ENCODE measurements at places on chromosomes 1 and 21.

DNA sequence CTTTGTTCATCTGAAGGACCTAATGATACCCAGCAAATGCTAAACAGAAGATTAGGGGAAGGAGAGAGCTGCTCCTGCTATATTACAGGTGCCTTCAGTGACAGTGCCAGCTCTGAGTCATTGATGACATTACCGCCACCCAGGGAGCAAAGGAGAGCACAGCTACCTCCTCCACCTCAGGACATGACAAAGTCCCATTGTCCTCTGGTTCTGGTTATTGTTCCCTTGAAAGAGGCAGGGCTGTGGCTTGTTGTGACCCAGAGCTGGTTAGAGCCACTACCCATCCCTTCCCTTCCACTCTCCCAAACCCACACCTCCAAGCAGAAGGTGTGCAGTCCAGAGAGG, 363.5 kb upstream of the DUSP10 start:
- ATAC-seq = no peak
- H3K4me1 ChIP-seq = no peaks in the 10 kb centered on the region

DNA sequence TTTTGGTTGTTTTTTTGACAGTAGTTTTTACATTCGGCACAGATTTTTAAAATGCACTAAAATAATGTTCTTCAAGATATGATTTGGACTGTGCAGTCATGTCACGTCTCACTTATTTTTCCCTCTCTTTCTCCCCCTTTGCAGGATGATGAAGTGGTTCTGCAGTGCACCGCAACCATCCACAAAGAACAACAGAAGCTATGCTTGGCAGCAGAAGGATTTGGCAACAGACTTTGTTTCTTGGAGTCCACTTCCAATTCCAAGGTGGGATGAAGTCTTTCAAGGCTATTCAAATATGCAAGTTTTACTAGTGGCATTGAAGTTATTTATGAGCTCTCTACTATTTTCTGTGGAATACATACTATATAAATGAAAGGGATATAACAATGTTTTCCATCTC, 228.4 kb downstream of the RYR2 start:
- H3K4me3 ChIP-seq = no peak overlapping the region
- no peak for ATAC-seq
- no peaks in the 10 kb centered on the region for H3K36me3 ChIP-seq
- H3K27ac ChIP-seq = no peak overlapping the region
- H3K27me3 ChIP-seq = no peaks in the 10 kb centered on the region

- no peak overlapping the region for H3K27ac ChIP-seq
- H3K4me3 ChIP-seq = no peak overlapping the region
- H3K36me3 ChIP-seq = no peaks in the 10 kb centered on the region
- H3K27me3 ChIP-seq = peaks cover 70% of the 10 kb centered on the region
- no peak for ATAC-seq
Measured at GRCh38 chr1:110555807-110556470, 37.0 kb upstream of the KCNA10 start.

GRCh38 chr1:87436534-87436933, 107.9 kb downstream of the LMO4 start:
- peaks cover 7% of the 10 kb centered on the region for H3K4me1 ChIP-seq
- no peaks in the 10 kb centered on the region for H3K27me3 ChIP-seq
- no peaks in the 10 kb centered on the region for H3K36me3 ChIP-seq
- H3K27ac ChIP-seq = no peak overlapping the region
- no peak overlapping the region for H3K4me3 ChIP-seq

DNA sequence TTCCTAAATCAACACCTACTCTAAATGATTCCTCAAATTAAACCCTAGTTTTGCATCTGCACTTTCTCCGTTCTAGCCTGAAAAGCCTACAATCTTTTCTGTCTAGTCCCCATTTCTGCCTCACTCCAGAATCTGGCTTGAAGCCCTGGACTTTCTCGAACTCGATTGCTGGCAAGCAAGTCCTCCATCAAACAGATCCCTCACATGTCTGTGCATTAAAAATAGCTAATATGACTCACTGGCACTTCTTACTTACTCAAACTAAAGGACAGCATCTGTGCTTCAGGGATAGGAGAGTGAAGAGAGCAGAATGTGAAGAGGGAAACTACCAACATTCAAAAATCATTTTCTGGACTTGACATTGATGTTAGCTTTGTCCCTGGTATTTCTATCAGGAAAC, 51.8 kb upstream of the CXADR start:
- H3K4me1 ChIP-seq = no peaks in the 10 kb centered on the region
- no peak overlapping the region for H3K27ac ChIP-seq
- no peaks in the 10 kb centered on the region for H3K36me3 ChIP-seq
- no peaks in the 10 kb centered on the region for H3K27me3 ChIP-seq
- no peak for ATAC-seq
- no peak overlapping the region for H3K4me3 ChIP-seq

DNA sequence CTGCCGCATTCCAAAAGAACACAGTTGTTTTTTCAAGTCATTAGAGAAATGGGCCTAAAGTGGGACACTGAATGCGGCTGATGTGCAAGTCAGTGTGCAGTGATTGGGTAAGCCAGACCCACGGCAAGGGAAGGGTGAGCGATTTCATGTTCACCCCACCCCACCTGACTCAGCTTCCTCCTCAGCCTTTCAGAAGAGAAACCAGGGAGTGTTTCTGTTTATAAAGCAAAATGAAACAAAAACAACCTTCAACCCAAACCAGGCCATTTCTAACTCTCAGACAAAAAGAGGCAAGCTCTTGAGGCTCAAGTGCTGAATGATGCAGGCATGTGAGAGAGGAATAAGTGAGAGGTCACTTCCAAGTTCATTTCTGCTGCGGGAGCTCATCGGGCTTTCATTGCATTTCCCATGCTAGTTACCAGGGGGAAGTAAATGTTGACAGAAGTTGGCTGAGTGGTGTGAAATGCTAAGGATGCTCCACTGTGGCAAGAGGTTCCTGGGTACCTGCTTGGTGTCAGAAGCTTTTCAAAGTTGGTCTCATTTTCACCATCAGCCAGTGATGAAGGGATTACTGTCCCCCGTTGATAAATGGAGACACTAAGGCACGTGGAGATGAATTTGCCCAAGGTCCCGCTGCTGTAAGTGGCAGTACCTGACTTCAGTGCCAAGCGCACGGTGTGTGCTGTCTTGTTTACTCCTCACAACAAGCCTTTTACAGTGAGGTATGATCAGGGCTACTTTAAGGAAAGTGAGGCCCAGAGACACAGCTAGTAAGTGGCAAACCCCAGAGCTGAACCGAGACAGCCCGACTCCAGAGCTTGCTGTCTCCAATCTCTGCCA, 29.1 kb downstream of the STPG1 start:
- peak overlapping the region; percentile 31 for H3K27ac ChIP-seq
- peaks cover 31% of the 10 kb centered on the region for H3K4me1 ChIP-seq
- ATAC-seq = peak; percentile 79
- no peaks in the 10 kb centered on the region for H3K27me3 ChIP-seq

DNA sequence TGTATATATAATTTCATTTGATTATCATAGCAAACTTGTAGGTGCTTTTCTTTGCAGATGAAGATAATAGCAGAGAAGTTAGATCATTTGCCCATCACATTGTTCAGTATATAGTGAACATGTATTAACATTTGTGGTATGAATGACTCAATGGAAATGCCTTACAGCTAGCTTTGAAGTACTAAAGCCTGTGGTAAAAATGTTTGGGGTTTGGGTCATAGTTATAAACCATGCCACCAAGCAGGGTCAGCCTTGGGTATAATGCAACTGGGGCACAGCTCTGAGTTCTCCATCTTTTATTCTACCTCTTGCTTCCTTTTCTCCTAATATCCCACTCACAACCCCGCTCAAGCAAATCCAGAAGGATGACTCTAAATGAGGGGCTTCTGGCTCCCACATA, 141.6 kb downstream of the KCNT2 start:
- H3K4me1 ChIP-seq = no peaks in the 10 kb centered on the region
- no peaks in the 10 kb centered on the region for H3K27me3 ChIP-seq
- no peak overlapping the region for H3K4me3 ChIP-seq
- H3K36me3 ChIP-seq = no peaks in the 10 kb centered on the region
- no peak for ATAC-seq

DNA sequence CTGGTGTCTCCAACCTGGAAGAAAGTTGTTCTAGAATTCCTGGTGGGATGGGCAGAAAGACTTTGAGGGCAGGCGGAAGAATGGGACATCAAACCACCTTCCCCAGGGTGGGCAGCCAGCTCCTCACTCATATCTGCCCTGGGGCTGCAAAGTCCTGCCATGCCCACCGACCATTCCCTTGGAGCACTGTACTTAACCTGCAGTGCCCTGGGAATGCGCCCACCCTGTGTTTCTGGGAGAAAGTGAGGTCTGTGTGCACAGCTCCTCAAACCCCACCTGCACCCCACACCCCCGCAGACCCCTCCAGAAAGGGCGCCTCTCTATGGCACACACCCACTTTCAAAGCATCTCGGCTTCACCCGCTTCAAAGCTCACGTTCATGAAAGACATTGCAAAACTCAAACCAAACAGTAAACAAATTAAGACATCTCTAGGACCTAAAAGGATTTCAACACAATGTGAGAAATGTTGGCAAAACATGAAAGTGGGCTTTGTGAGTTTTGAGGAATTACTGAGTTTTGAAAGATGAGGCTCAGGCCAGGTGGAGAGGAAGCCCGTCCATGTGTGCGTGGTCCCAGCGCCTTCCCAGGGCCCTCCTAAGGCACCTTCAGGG, 25.1 kb downstream of the KRTAP10-1 start:
- no peak for ATAC-seq
- peaks cover 15% of the 10 kb centered on the region for H3K27me3 ChIP-seq
- peaks cover 7% of the 10 kb centered on the region for H3K4me1 ChIP-seq
- no peak overlapping the region for H3K27ac ChIP-seq
- H3K4me3 ChIP-seq = no peak overlapping the region
- H3K36me3 ChIP-seq = no peaks in the 10 kb centered on the region

GRCh38 chr1:145771056-145771455, 51.8 kb downstream of the CD160 start:
- no peak overlapping the region for H3K4me3 ChIP-seq
- no peak for ATAC-seq
- no peaks in the 10 kb centered on the region for H3K27me3 ChIP-seq

All from stimulated activated memory B cell treated with anti-CD40 and anti-IgM and Interleukin-4, amounts not matched to agents 10 μg/mL and 1 μg/mL and 100 μg/mL, for 72 hours (primary cell).